T-cell (primary cell): ENCODE measurements at places on chromosomes 13 and 19.

DNA sequence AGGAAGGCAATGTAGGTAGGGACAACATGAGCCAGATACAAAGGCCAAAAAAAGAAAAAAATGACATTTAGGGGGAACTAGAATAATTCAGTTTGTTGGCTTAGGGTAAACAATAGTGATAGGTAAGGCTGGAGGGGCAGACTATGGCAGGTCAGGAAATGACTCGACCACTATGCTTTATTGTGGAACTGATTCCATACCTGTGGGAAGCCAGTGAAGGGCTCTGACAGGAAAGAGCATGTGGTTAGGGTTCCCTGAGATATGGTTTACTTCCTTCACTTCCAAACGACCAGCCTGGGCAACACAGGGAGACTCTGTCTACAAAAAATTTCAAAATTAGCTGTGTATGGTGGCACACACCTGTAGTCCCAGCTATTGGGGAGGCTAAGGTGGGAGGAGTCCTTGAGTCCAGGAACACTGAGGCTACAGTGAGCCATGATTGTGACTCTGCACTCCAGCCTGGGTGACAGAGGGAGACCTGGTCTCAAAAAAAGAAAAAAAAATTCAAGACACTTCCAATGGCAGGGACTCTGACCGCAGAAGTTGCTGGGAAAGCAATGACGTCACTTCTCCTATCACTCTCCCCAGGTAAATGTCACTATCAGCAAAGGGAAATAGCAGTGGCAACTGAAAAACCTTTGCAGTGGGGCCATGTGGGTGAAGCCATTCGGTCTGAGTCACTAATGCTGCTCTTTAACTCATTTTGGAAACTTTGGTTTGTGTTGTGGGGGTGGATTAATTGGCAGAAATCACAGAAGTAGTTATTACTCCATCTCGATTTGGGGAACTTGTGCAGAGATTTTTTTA, 192.8 kb upstream of the TSC22D1 start:
- DNase-seq, result no peak

- DNase-seq, result no peak
These were observed 26.3 kb downstream of the TINCR start for GRCh38 chr19:5541456-5541855.

- DNase-seq, result peak; percentile 15
These were observed 997 bp upstream of the ZNF446 start for GRCh38 chr19:58474997-58475713.

DNA sequence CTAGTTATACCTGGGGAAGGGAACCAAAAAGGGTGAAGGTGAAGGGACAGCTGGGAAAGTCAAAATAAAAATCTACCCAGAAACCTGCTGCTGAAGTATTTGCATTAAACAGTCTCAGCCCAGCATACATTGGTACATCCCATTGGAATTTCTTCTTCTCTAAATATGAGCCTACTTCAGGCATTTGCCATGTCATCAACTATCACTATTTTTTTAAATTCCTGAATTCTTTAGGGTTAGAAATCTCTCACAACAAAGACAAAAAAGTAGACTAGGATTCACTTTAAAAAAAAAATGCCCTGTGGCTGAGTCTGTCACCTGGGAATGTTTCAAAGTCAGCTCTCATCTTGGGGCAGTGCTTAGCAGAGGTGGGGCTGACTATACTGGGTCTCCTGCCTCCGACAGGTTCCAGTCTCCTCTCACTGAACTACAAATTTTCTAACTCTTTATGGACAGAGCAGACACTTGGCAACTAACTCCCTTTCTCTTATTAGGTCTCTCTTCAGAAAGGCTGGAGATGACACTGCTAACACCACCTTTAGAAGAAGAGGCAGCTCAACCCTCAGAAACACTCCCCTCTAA, 141.2 kb downstream of the LHFPL6 start:
- DNase-seq, result no peak

GRCh38 chr13:111938741-111939665, 127.9 kb upstream of the SOX1 start:
- DNase-seq, result no peak

DNA sequence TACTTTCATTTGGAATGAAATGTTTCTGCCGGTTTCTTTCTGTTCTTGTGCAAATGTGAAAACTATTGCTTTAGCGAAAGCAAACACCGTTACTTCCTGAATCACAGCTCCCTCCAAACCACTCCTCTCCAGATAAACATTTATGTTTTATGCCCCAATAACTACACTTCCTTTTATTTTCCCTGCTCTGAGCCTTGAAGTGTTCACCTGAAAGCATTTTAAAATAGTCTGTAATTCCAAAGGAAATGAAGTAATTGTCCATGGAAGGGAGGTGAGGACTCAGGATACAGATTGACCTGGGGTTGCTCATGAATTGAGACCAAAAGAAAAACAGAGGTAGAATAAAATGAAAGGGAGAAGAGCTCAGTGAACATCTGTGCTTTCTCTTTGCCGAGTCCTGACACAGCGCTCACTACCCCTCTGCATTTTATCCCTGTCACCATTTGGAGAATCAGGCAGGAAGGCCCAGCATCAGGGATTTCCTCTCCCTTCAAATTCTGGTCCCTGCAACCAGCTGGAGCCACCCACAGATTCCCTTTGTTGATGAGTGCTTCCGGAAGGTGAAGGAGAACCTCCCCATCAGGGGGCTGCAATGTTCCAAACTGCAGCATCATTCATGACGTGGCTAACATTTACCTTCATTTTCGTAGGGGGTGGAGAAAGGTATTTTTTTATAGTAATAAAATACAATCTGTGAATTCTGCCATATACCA, 171.9 kb downstream of the ITGBL1 start:
- no peak for DNase-seq

GRCh38 chr13:45341034-45341798, at the start of gene TPT1:
TPT1 (minus strand) TSS chr13:45341183; CDS start chr13:45341069, 114 bp downstream.
- DNase-seq, result peak; percentile 100

DNA sequence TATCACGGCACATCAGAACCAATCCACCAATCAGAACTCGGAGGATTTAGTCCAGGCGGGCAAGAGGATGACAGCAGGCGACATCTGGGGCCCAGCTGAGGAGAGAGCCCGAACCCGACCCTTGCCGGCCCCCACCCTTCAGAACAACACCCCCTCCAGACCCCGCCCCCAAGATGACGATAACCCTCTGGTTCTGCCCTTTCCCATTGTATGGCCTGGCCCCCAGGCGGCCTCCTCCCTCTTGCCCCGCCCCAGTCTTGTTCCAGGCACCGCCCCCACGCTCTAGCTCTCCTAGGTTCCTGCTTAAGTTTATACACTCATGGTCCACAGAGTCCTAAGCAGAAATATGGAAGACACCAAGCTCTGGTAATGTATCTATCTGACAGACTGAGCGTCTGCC, 2.8 kb upstream of the ZNF83 start:
- DNase-seq, result no peak

DNA sequence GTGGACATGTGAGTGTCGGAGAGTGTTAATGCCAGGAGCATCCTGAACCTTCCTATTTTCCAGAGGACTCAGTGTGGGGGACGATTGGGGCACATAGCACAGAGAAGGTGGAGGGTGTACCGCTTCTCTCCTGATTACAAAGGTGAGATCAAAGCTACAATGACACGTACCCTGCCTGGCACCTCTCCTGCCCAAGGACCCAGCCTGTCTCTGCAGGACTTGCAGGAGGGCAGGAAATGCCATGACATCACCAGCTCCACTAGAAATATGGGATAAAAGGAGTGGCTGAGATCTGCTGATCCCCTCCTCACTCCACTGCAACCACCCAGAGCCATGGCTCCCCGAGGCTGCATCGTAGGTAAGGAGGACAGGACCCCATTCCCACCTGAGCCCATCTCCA, at the start of gene IGFL1:
TSS of gene IGFL1 (plus strand) at position 301 of the 400 bp plus-strand sequence. CDS start at position 334, 33 bp downstream.
- no peak for DNase-seq
